ENCODE measurements at places on chromosomes 6 and 20. TPM values are rescaled to one million over a fixed set of nuclear protein-coding genes. Genes with fewer than 3 reads are reported as not detected.

DNA sequence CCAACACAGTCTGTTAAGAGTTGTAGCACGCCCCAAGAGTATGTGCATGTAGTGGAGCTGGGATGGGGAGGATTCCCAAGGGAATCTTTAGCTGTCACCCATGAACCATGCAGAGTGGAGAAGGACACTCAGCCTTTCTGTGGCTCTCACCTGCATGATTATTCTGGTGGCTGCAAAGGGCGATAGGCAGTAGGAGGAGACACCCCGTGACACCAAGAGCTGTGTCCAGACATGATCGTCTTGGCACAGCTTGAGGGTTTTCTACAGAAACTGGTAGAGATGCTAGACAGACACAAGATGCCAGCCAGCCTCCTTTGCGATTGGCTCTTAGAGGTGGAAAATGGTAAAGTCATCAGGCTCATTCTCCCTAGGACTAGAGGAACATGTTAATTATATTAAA lies 3.1 kb upstream of the CSE1L start:
- no peak for DNase-seq

DNA sequence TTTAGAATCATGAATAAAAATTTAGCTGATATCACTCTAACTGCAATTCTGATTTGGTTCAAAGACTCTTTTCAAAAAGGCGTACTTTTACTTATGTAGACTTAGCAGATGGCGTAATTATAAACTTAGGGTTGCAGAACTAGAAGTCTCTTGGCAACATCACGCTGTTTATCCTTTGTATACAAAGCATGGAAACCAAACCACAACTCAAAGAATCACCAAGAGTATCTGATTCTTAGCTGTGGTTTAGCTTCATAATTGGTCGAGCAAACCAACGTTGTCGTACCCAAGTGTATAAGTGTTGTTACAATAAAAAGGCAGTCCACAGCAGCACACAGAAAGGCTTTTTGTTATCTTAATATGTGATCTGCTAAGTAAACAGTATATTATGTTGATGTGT lies 18.2 kb downstream of the STMND1 start:
- no peak for DNase-seq

GRCh38 chr6:74312081-74312480 lies 616.1 kb downstream of the CD109 start:
- DNase-seq = no peak

- DNase-seq = no peak
These were observed 43.7 kb downstream of the THEMIS start for GRCh38 chr6:127857051-127857637.

DNA sequence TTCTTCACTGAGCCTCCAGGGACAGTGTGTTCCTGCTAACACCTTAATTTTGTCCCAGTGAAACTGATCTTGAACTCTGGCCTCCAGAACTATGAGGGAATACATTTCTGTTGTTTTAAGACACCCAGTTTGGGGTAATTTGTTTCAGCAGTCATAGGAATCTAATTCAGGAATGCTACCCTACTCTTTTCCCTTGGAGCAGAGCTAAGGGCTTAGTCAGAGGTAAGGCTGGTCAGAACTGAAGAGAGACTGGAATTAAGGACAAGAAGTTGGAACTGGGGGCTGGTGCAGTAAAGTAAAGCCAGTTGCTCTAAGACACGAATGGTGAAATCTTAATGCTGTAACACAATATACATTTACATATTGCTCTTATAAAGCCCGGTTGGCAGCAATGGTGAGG lies 809.7 kb downstream of the MAFB start:
- DNase-seq = no peak

Gene COL11A2
- 2.6 TPM for total RNA-seq

Gene ERVFRD-1
- total RNA-seq = not detected

Data from MG63 (cell line).